ENCODE measurements at places on chromosomes 3 and 15. TPM values are rescaled to one million over a fixed set of nuclear protein-coding genes. Genes with fewer than 3 reads are reported as not detected.

The SCG5 gene
- total RNA-seq, result 3.0 TPM

The ALG1L2 gene
- 0.78 TPM for total RNA-seq

The TPRG1 gene
- total RNA-seq, result 0.86 TPM

The VGLL4 gene
- total RNA-seq, result 37.1 TPM

The ALPK3 gene
- 0.24 TPM for total RNA-seq
